ENCODE measurements at places on chromosomes 7 and 10.

DNA sequence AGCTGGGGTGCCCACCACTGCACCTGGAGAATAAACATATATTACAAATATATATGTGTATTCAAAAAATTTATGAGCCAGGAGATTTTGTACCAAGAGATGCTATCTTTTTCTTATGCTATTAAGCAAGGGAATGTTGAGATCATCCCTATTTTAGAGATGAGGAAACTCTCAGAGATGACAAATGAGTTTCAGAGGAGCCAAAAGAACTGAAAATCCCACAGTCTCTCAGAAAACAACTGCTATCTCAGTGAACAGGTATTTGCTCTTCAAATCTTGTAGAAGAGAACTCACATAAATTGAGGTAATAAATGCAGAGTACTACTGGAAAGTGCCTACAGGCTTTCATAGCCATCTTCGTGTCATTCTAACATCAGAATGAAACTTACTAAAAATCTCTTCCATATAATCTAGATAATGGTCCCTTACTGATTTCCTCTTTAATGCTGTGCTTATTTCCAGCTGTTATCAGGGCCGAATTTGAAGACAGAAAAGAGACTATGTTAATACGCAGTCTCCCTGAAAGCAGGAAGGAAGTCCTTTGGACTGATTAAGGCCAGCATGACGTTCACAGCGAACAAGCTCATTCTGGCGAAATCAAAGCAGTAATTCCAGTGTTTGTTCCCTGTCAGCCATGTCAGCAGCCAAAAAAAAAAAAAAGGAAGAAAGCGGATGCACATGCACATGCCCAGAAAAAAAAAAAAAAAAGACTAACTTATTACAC lies 29.4 kb upstream of the ANAPC16 start:
- no peak for DNase-seq

GRCh38 chr10:7756360-7756992 lies 31.3 kb downstream of the KIN start:
- DNase-seq: peak; percentile 18

GRCh38 chr10:126321440-126321839 lies 66.8 kb downstream of the ADAM12 start:
- no peak for DNase-seq

GRCh38 chr10:119341459-119342301 lies 134.3 kb downstream of the GRK5 start:
- no peak for DNase-seq

DNA sequence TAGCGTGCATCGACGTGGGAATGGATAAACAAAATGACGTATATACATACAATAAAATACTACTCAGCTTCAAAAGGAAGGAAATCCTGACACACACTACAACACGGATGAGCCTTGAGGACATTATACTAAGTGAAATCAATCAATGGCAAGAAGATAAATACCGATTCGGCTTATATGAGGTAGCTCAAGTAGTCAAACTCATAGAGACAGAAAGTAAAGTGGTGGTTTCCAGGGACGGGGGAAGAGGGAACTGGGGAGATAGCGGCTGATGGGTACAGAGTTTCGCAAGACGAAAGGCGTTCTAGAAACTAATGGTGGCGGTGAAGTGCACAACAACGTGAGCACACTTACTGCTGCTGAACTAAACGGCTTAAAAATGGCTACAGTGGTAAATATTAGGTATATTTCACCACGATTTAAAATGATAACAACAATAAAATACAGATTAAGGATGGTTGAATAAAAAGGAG lies 516.7 kb downstream of the PARD3 start:
- no peak for DNase-seq

DNA sequence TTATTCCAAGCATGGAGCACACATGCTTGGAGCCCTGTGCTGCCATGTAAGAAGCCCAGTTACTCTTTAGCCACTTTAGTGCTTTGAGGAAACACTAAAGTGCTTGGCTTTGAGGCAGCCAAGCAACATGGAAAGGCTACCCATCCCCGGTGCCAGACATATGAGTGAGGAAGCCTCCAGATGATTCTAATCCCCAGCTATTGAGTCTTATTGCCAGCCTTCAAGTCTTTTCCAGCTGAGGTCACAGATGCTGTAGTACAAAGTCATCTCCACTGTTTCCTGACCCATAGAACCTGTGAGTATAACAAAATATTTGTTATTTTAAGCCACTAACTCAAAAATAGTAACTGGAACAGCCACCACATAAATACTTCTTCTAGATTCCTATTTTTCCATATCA lies 91.4 kb upstream of the CYP26C1 start:
- no peak for DNase-seq

- no peak for DNase-seq
Measured at GRCh38 chr7:27240015-27240731, 2.4 kb upstream of the EVX1 start.

DNA sequence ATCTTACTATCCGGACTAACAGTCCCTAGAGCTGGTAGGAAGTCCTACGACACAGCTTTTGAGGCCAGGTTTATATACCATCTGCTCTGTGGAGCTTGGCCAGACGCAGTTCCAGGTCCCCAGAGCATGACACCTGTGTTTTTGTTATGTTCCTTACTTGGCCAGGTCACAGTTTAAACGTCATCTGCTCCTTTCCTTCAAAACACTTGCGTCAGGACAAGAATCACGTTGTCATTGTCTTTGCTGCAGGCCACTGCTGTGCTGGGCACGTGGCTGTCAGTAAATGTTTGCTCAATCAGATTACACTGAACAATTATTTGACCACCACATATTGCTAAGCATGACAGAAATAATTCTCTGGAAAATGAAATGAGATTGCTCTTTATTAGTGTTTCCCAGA lies 23.9 kb downstream of the SLC18A2 start:
- DNase-seq: peak; percentile 66

DNA sequence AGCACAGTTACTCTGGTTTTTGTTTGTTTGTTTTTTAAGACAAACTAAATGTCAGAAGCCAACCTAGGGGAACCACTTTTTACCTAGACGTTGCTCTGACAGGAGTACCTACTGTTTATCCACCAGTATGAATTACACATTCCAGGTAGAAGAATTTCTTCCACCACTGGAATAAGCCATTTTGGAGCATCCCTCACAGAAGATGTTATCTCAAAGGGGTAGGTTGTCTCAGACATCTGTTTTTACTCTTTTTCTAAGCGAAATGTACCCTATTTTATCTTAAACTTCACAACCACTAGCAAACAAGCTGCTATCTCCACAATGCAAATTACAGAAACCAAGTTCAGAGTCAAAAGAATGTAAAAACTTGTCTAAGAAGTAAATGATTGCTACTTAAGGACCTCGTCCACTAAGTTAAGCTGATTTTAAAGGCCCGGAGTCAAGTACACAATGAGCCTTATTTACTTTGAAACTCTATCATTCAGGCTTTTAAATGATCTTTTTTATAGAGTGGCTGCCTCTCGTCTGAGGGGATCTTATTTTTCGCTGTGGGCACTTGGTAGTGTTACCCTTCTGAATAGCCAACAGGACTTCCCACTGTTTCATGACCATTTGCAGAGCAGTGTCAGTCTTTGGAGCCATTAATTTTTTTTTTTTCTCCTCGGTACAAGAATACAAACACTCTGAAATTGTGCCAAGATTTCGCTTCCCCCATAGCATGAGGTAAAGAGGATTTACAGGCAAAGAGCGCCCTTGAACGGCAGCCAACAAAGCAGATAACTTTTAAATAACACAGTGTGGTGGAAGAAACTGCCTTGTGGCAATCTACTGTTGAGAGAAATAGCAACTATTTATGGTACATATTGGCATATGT lies 15.7 kb upstream of the ARMC3 start:
- no peak for DNase-seq

DNA sequence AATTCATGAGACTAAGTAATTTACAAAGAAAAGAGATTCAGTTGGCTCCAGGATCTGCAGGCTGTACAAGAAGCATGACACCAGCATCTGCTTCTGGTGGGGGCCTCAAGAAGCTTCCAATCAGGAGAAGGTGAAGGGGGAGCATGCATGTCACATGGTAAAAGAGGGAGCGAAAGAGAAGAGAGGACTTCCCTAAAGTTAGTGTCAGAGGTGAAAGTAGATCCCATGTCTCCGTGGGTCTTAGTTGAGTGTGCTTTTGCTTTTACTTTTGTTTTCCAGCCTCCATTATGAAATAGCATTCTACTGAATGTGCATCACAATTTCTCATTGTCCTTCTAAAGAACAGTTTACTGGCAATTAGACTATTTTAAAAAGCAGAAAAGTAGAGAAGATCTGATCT lies 213.6 kb upstream of the FZD1 start:
- no peak for DNase-seq

GRCh38 chr7:94449151-94449725 lies 54.5 kb downstream of the COL1A2 start:
- peak; percentile 53 for DNase-seq

GRCh38 chr10:48526011-48526821 lies 78.7 kb downstream of the ARHGAP22 start:
- no peak for DNase-seq

DNA sequence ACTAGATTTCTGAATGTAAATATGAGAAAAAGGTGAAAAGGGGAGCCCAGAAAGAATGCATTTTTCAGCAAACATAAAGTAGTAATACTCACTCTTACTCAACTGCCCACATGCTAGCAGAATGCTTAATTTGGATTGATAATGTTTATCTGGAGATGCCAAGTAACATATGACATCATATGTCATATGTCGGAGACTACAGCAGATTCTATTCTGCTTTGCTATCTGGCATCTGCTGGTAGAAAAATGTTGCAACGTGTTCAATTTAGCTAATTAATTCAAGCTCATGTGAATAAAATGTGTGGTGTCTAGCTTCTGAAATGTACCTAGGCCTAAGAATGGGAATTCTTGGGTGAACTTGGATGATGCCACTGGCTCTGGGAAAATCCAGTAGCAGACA lies 4.5 kb downstream of the BBIP1 start:
- no peak for DNase-seq

GRCh38 chr10:26430641-26431163 lies 7.4 kb upstream of the APBB1IP start:
- no peak for DNase-seq

GRCh38 chr7:28263622-28264271 lies 83.2 kb upstream of the JAZF1 start:
- no peak for DNase-seq

DNA sequence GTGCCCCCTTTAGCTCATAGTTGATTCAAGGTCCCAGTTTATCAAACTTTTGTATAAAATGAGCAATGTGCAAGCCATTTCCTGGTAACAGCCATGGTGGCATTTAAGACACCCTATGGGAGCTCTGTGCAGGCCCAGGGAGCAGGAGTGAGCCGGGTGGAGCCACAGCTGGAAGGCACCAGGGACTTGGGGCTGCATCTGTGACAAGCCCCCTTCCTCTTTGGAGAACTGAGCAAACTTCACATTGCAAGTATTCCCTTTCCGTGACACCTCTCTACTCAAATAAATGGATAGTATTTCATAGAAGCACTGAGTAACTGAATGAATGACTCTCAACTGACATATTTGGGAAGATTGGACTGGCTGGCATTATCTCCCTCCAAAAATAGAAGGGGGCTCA lies 558.7 kb upstream of the FOXK1 start:
- no peak for DNase-seq

DNA sequence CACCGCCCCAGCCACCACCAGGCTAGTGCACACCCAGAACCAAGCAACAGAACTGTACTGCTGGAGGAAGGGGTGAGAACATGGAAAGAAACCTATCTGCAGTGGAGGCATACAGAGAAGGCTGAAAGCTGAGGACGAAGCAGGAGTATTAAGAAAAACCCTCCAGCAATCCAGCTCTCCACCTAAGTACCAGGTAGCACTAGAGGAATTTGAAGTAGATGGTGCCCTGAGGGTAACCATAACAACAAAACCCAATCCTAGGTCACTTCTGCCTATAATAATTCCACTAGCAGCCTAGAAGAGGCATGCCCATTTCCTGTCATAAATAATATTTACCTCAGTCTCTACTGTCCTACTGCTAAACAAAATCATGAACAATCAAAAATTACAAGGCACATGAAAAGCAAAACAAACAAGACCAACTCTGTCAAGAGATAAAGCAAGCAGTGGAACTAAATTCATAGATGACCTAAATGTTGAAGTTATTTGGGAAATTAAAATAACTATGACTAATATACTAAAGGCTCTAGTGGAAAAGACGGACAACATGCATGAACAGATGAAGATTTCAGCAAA lies 51.1 kb downstream of the HYCC1 start:
- no peak for DNase-seq

DNA sequence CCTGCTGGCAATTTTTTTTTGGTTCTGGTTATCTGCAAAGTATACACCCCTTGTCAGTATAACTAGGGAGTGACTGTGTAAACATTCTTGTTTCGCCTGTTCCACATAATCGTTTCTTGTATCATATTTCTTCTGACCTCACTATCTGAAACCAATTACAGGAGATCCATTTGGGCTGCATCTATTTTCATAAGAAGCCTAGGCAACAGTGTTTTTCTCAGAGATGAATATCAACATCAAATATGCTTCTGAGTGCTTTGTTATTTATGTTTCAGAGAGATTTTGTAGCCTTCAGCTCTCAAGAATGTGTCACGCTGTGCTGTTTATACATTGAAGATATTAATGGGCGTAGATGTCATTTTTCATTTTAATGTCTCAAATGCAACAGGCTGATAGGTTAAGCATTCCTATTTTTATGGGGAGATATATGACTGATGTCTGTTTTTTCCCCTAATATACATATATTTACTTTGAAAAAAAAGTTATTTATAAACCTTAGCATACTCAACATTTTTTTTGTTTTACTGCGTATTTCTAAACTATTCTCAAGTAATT lies 115.5 kb downstream of the FOXP2 start:
- DNase-seq: no peak

Data from cerebellar cortex (tissue), 1 donor.